ENCODE measurements at places on chromosomes 12 and 14.

GRCh38 chr14:88386256-88386794 is 868 bp downstream of the SPATA7 start:
- no peak for DNase-seq

DNA sequence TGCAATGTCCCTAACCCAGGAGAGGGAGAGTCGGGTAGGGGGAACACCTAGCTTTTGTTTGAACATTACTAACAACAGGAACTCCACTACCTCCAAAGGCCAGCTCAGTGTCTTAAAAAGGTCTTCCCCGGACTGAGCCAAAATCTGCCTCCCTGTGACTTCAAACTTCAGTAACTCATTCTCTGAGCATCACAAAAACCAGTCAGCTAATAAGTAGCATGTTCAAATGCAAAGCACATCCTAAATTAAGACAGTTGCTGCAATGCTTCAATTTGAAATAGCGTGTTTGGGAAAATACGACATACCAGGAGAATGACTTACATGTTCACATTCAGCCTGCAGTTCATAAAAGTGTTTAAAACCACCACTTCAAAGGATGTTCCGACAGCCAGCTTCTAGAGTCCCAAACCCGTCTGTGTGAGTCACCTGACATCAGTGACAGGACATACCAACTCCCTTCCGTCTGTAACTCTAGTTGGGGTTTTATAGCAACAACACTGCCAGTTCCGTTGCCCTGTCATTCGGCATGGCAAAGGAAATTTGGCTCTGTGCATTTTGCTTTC is 13.0 kb downstream of the ZFP36L1 start:
- DNase-seq, result peak; percentile 36

DNA sequence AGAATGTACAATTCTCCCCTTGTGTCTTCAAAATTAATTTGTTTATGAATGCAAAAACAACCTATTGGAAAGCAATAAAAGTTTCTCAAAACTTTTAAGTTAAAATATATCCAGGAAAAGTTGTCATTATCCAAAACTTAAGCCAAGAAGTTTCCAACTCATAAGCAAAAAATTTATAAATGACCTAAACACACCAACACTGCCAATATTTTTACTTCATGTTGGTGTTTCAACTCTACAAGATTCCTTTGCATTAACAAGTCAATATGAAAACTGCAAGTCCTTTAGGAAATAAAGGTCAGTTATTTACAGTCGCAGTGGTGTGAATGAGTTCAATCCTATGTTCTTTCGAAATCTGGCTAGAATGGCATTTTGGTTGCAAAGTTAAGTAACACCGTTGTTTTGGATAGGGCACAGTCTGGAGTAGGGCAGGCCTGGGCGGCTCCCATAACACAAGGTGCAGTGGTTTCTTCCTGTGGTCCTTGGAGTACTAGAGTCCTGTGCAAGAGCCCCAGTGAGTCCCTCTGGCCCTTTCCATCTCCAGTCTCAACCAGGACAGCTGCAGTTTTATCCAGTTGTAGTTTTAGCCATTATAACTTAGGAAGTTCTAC is 151.4 kb downstream of the MED13L start:
- DNase-seq, result no peak

DNA sequence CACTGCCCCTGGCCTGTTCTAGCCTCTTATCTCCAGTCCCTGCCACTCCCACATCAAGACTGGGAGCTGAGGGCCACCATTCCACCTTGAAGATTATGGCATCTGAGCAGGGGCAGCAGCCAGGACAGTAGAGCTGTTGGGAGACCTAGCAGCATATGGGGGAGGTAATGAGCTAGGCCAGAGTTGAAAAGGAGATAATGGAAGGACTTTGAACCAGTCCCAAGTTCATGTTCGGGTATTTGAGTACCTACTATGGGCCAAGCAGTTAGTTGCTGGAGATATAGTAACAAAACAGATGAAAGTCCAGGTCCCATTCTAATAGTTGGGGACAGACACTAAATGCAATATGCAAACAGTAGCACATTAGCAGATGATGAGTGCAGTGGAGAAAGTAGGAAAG is 151.5 kb downstream of the PLXNC1 start:
- no peak for DNase-seq

GRCh38 chr12:5318874-5319273 is 113.0 kb upstream of the NTF3 start:
- DNase-seq, result no peak

GRCh38 chr14:91935586-91935985 is 11.9 kb downstream of the FBLN5 start:
- no peak for DNase-seq

- DNase-seq, result no peak
These were observed 944 bp downstream of the TXNRD1 start for GRCh38 chr12:104216521-104216924.

DNA sequence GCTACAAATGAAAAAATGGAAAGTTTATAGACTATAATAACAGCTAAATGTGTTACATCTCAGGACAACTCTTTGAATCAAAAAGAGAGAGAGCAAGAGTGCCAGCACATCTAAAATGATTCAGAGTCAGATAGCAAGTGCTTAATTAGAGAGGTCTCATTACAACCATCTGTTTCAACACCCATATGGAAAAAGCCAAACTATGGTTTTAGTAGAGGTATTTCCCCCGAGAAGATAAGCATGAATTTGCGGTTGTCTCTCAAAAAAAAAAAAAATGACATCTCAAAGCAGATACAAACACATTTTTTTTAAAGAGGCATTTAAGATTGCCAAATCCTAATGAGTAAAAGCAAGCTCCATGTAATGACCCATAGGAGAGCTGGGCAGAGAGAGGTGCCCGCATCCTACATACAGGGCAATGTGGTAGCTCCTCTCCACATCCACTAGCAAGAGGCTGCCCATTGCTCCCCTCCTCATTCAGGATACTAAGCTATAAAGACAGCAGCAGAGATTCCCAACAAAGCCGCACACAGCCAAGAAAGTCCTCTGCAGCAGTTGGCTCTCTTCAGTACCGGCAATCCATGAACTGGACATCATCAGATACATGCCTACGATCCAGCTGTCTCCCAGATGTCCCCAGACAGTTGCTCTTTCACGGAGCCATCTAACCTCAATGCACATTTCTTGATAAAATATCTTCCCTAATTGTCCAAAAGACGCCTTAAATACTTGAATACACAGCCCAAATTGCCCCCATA is 100.4 kb downstream of the EFCAB11 start:
- DNase-seq, result no peak

DNA sequence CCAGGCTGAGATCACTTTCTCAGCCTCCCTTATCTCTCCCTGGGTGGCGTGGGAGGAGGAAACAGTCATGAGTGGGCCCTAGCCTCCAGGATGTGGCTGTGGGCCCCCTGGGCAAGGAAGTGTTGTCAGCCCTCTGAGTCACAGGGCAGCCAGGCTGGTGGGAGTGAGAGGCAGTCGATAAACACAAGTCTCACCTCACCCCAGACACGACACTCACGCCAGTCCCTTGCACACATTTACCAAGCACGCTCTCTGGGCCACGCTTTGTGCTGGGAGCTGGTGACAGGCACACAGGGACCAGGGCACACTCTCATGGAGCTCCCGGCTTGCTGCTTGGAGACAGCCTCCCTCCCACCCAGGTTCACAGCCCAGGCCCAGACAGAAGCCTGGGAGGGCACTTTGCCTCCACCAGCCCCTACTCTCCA is 1.9 kb upstream of the KRT79 start:
- no peak for DNase-seq

DNA sequence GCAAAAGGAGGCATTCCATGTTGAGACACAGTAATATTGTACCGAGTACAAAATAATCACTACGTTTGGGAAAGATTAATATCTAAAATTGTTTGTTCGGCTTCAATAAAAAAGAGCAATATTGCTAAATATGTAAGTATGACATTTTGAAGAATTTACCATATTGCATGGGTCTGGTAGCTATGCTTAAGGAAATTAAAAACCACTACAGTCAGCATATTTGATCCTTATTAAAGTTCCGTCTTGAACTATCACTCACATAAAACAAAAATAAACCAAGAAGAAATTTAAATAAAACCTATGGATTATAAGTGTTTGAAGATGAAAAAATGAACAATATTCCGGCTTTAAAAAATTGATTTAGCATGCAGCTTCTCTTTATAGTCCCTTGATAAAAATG is 63.8 kb downstream of the SETD3 start:
- DNase-seq, result no peak

DNA sequence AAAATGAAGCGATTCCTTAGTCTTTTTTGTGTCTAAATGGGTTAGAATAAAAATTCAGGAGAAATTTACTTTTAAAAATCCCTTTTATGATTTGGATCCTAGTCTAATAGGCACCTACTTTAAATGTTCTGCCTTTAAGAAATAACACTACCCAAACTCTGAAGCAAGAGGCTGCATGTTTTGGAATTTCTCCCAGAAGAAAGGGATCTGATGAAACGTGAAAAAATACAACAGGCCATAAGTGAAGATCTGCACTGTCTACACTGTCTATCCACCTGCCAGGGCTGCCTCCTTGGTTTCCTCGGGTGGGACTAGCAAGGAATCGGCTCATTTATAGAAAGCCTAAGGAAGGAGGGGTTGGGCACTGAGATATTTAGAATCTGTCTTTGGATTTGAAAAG is 22.1 kb downstream of the ACVR1B start:
- DNase-seq, result no peak

- no peak for DNase-seq
These were observed 26.8 kb downstream of the CCNK start for GRCh38 chr14:99507860-99508640.

DNA sequence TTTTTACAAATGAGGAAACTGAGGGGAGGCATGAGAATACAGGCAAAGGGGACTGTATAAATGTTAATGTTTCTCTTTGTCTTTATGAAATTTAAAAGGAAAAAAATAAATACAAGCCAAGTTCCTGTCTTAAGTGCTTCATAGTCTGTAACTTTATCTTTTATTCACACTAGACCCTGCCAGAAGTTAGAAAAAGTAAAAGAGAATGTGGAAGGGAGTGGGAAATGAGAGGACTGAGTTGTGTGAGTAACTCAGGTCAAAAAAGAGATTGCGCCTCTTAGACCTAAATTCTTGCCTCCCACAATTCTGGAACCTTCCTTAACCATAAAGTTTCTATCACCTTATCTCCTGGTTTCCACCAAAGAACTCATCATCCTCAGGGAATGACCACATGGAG is 141.1 kb downstream of the KICS2 start:
- no peak for DNase-seq

GRCh38 chr12:130122356-130122755 is 39.9 kb upstream of the FZD10 start:
- DNase-seq, result no peak

- no peak for DNase-seq
These were observed 799 bp downstream of the ZNF219 start for GRCh38 chr14:21097636-21098075.

- DNase-seq, result no peak
These were observed 65.6 kb upstream of the PTGR2 start for GRCh38 chr14:73785834-73786635.

DNA sequence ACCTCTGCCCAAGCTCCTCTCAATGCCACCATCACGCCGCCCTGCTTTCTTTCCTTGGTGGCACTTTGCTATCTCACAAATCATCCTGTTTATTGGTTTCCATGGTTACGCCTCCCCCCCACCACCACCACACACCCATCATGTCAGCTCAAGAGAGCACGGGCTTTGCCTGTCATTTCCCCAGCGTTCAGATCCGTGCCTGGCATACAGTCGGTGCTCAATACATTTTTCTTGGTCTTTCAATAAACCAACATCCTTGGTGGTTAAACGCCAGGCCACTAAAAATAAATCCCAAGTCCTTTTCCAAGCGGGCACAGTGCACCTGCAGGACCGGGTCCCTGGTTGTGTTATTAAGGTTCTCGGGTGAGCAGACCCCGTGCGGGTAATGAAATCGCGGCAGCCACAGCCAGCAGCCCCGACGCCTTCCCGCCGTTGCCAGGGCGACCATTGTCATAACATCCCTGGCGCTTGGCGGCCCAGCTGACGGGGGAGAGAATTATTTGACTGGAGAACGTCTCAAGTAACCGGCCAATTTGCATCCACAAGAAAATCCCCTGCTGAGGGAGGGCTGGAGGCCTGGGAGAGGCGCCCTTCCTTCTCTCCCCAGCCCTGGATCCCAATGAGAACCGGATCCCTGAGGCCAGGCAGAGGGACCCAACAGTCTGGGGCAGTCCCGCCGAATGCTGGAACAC is 92.9 kb downstream of the KSR2 start:
- DNase-seq, result peak; percentile 37

GRCh38 chr14:59028476-59029202 is 159.8 kb upstream of the DAAM1 start:
- no peak for DNase-seq

DNA sequence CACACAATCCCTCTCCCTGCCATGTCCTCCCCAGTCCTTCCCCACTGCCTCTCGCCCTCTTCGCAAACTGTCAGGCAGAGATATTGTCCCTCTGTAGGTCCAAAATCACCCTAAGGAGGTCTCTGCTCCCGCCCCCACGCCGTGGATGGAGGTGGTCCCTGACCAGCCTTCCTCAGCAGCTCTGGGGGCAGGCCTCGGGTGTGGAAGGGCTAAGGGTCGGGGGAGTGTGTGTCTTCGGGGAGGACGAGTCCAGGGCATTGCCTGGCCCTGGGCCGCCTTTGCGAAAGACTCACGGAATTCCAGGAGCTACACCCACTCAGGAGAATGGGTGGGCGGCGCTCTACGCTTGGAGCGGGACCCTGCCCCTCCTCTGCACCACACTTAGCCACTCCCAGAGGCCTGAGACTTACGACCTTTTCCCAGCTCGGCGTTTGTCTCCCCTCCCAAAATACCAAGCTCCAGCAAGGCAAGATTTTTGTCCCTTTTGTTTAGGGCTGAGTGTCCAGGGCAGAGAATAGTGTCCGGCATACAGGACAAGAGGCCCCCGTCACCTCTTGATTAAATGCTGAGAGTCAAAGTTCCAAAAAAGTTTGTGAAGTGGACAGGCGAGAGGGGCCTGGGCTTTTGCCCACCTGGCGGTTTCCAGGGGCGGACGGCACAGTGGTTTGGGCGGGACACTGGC is 881 bp downstream of the PYGL start:
- no peak for DNase-seq

DNA sequence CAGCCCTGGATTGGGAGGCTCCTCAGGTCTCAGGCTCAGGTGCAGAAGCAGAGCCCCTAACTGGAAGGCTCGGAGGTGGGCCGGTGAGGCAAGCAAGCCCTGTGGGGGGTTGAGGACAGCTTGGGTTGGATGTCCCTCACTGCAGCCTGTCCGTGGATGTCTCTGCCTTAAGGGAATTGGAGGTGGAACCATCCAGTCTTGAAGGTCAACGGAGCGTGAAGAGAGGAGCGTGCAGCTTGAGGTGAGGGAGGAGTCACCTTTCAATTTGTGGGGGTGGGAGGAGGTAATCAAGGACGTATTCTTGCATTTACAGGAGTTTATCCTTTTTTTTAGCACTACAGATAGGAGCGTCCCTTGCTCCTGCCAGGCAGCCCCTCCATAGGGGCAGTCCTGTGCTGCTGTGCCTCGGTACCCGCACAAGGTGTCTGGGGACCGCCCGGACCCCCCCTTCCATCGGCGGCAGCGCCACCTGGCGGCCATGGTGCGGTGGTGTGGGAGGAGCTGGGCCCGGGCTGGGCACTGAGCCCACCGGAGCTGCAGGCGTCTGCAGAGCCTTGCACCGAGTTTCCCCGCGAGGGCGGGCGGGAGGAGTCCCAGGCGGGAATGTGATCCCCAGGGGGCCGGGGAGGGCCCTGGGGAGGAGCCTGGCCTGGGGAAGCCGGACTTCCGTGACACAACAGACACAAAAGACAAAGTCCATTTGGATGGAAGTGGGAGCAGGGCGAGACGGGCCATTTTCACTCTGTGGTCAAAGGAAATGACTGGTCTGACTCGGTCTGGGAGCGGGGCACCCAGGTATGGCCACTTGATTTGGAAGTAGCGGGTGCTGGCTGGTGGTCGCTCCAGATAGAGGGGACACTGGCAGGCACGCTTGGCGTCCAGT is 864 bp downstream of the DNAJC22 start:
- peak; percentile 73 for DNase-seq

- no peak for DNase-seq
These were observed 470.3 kb downstream of the VRK1 start for GRCh38 chr14:97267509-97267908.
